ENCODE measurements at places on chromosomes 3 and 15.

- peak; percentile 38 for DNase-seq
Observed at GRCh38 chr3:16885593-16886302, 993 bp downstream of the PLCL2 start.

DNA sequence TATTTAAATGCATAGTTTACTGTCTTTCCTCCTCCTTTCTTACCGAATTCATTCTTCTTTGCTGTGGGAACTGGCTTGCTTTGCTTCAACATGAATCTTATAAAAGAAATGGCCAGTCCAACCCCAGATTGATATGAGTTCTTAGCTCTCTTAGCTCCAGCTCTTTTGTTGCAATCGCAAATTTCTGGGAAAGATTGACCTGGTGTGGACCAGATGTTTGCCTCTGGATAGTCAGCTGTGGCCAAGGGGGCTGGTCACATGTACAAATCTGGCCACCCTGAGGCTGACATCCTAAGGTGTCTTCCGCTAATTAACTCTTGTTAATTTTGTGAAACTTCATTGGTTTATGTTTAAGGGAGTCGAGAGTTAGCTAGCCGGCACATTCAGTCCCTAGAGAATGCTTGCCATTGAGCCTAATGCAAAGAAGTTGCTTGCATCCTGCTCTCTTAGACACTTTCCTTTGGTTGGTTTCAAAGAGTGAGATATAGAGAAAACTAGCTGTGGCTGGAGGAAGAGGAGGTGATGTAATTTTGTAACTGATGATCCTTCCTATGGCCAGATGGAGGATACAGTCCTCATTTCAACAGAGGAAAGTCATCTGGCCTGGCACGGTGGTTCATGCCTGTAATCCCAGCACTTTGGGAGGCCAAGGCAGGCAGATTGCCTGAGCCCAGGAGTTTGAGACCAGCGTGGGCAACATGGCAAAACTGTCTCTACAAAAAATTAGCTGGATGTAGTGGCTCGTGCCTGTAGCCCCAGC is 162.4 kb downstream of the ADAMTSL3 start:
- DNase-seq: no peak

DNA sequence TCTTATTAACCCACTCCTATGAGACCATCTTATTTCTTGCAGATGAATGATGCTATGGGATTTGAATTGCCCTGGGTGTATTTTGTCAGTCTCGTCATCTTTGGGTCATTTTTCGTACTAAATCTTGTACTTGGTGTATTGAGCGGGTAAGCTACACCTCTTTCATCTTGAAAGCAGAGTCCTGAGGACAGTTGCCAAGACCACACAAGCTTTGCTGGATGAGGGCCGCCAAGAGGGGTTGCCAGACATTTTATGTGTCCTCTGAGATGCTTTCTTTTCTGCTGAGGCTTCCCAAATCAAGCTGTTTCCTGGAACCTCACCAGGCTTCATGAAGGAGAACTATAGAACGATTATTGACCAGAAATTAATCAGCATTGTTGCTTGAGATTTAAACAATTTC is 173.2 kb downstream of the CHDH start:
- peak; percentile 79 for DNase-seq

- DNase-seq: no peak
Observed at GRCh38 chr15:54836052-54836795, 360.5 kb downstream of the RSL24D1 start.

DNA sequence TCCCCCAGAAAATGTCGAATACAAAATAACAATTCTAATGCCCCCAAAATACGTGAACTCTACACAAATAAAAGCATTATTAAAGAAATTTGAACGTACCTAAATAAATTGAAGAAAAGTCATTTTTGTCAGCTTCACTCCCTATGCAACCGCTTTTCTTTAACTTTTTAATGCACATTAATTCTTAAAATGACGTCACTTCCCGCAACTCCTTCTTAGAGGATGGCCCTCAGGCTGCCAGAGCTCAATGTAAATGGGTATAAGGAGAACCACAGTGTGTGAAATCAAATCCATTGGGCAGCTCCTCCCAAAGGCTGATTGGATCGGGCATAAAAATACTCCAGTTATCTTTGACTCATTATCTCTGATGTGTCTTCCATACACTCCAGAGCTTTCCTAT is 736.9 kb downstream of the GBE1 start:
- no peak for DNase-seq

GRCh38 chr3:113660896-113661295 is 35.5 kb downstream of the USF3 start:
- DNase-seq: peak; percentile 52

DNA sequence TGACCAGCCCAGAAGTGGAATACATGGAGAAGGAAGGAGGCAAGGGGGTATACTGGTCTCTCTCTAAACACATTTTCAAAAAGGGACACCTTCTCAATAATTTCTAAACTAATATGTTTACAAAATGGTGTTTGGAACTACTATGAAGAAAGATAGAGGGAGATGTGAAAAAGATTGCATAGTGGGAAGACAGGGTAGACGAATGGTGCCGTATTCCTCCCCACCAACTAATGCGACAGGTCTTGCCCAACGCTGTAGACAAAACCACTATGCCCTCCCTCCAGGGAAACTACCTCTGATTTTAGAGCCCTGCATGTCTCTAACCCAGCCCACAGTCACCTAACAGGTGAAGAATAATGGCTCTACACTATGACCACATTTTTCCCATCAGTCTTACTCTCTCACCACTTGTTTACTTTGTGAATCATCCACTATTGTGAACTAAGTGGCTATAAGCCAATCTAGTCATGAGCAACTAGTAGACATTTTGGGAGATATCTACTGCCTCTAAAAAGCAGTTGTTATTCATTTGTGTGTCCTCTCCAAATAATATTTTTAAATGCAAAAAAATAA is 108.2 kb upstream of the UBE2E2 start:
- DNase-seq: no peak

- no peak for DNase-seq
Observed at GRCh38 chr3:42709621-42710020, 7.0 kb upstream of the HHATL start.

DNA sequence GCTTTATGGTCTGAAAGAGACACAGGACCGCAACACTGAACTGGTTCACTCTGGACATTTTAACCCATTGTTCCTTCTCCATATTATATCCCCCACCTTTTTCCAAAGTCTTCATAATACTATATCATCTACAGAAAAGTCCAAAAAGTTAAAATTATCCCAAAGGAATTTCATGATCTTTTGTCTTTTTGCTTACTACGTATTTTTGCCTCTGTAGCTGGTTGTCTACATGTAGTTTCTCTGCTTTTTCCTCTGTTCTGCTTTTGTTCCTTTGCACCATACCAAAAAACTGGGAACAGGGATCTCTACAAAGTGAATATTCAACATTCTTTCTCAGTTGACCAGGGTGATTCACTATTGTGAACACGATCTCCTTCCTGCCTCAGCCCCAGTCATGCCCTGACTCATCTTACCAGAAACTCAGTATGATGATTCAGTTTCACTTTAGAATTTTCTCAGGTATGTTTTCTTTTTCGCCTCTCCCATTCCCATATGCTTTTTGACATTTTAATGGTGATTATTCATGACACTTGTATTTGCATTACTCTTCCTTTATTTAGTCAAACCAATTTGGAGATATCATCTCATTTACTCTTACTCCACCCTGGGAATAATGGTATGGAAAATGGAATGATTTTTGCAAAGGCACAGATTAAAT is 14.5 kb downstream of the EMC4 start:
- no peak for DNase-seq

DNA sequence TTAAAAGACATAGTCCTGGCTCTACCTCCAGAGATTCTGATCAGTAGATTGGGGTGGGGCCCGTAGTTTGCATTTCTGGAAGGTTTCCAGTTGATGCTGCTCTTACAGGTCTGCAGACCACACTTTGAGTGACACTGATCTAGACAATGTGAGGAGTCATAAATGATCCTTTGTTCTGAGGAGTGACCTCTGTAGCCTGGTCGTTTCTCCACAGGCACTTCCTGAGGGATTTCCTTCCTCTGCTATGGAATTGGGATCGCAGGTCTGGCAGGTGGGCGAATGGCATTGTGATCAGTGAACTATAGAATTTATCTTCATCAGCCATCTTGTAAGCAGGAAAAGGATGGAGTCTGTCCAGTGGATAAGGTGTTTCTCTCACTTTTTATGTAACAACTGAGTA is 5.5 kb downstream of the GFM1 start:
- no peak for DNase-seq

- no peak for DNase-seq
Observed at GRCh38 chr15:48794697-48795134, 16.2 kb downstream of the CEP152 start.

GRCh38 chr15:25427861-25428260 is 11.0 kb downstream of the UBE3A start:
- DNase-seq: no peak

DNA sequence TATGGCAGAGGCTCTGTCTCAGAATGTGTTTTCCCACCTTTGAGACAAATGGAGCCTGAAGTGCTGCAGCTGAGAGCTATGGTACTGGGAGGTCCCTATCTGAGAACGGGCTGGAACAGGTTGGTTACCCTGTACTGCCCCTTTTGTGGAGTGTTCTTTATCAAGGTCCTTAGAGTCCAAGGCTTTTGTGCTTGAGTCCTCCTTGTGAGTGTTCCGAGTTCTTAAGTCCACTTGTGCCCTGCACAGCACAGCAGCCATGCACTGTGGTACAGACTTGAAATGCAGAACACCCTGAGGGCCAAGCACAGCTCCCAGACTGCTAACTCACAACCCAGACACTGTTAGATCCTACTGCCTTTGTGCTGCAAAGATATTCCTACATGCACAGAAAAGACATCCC is 67.8 kb downstream of the ARHGAP31 start:
- DNase-seq: no peak

- DNase-seq: peak; percentile 59
Observed at GRCh38 chr3:97816811-97817210, 5.0 kb upstream of the CRYBG3 start.

DNA sequence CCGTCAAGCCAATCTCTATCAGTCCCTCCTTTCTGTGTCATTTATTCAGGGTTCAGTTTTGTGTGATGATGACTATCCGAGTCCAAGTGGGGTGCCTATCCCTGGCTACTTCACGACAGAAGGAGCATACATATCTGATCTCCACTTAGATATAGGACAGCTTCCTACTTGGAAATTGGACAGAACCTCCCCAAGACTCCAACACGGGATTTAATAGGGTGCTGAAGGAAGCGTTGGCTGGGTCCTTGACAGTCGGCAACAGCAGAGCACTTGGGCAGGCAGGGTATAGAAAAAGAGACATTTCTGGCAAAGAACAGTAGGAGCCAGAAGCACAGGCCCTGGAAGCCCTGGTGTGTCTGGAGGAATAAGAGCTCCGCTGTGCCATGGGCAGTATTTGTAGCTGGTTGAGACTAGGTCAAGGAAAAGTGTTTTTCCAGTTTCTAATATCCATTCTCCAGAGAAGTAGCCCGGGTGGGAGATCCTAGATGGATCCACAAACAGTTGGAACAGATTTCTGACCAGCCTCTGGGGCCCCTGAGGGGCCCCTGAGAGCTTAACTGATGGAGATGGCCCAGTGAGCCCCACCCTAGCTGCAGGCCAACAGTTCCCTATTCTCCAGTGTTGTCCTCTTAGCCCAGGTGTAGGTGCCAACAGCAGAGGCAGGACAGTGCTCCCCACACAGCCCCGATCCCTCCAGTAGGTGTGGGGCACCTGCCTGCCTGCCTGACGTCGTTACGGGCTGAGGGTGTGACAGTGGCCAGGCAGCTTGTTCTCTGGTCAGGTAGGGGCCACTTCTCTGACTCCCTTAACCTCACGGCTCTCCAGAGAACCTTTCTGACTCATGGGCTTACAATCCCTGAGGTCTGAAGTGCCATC is 130.8 kb downstream of the CHCHD6 start:
- DNase-seq: no peak

- DNase-seq: no peak
Observed at GRCh38 chr3:98555025-98555379, 23.2 kb downstream of the GPR15 start.

DNA sequence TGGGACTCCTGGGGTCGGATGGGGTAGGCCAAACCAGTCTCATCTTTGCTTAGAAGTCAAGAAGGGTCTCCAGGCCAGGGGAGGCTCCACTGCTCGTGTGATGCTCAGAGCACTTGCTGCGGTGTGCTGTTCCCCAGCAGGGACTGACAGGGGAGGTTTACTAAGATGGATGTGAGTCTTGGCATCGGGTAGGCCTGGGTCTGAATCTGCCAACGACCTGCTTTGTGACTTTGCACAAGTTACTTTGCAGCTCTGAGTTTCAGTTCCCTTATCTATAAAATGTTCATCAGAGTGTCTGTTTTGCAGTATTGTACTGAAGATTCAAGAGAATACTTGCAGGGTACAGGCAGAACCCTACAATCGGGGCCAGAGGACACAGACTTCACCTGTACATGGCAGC is 17.3 kb upstream of the CDCP1 start:
- no peak for DNase-seq

DNA sequence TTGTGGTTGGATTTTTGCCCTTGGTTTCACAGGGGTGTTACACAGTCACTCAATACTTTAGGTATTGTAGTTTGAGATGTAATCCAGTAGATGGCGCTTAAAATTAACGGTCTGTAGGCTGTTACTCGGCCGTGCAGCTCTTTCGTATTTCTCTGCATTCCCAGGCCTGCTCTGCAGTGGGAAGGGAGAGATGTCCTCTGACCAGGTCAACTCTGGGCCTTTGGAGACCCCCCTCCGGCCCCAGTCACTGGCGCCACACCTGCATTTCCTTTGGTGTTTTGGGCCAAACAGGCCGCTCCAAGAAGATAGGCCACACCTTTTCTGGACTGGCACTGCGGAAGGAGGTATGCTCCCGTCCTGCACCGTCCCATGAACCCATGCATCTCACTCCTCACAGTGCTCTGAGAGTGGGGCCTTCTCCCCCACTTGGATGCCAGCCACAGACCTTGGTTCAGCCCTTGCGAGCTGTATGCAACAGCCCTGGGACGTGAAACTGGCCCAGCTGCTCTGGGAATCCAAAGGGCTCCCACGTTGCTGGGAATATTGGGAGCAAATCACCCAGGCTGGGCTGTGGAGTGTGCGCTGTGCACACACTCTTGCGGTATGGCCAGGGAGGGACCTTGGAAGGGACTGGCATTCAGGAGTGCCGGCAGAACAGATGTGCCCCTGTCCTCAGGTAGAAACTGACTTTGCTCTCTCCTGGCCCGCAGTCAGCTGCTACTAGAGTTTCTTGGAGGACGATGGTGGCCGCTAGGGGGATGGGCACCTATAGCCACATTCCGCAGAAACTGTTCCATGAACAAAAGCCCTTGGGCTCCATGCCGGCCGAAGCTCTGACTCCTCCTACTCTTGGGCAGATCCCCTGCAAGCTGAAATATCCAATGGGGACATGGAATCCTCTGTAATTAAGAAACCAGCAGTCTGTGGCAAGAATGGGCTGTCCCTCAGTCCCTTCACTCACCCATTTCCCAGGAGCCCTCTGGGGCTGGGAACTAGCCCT is 410.5 kb upstream of the CADM2 start:
- DNase-seq: peak; percentile 41
